Stimulated activated CD8-positive, alpha-beta memory T cell treated with anti-CD3 and anti-CD28 coated beads, Interleukin-12 subunit alpha, Interleukin-12 subunit beta, amount 100 ng/mL, for 1 hour (primary cell): ENCODE measurements at places on chromosomes 13 and 19.

- no peak for DNase-seq
Observed at GRCh38 chr19:7670790-7671189, 1.9 kb downstream of the RETN start.

GRCh38 chr19:17599780-17600179 lies 44.3 kb downstream of the COLGALT1 start:
- no peak for DNase-seq

DNA sequence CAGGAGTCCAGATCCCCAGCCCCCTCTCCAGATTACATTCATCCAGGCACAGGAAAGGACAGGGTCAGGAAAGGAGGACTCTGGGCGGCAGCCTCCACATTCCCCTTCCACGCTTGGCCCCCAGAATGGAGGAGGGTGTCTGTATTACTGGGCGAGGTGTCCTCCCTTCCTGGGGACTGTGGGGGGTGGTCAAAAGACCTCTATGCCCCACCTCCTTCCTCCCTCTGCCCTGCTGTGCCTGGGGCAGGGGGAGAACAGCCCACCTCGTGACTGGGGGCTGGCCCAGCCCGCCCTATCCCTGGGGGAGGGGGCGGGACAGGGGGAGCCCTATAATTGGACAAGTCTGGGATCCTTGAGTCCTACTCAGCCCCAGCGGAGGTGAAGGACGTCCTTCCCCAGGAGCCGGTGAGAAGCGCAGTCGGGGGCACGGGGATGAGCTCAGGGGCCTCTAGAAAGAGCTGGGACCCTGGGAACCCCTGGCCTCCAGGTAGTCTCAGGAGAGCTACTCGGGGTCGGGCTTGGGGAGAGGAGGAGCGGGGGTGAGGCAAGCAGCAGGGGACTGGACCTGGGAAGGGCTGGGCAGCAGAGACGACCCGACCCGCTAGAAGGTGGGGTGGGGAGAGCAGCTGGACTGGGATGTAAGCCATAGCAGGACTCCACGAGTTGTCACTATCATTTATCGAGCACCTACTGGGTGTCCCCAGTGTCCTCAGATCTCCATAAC lies at the start of gene APOE:
Gene APOE, plus strand, starts transcription at position 360 of the 724 bp plus-strand sequence. CDS start 829 bp downstream, outside the sequence.
- DNase-seq, result no peak

DNA sequence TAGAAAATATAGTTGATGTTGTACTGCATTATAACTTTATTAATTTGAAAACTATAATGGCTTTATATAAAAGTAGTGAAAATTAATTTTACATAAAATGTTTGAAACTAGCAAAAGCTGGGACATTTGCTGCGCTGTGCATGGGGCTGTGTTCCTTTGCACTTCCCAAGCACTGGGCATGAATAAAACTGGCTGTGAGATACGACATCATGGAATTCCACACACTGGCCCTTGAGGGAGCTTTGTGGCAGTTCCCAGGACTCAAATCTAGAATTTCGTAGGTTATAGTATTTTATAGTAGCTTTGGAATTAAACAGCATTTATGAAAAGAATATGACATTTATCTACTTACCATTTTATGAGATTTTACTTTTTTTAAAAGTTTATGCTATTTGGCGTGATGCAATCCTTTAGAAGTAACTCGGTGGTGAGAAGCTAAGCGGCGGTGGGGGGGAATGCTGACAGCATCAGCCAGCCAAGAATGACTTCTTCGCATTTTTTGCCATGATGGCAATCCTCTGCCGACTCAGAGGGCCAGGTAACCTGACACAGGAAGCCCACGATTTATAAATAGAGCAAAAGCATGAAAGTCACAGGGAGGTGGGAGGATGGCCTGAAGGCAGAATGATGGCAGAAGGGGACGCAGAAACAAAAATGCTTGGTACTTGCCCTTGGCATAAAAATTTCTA lies 553.5 kb downstream of the MYO16 start:
- DNase-seq, result no peak
